ENCODE measurements at places on chromosomes 5 and 9.
A peak's percentile ranks its signal among the peaks of the same experiment; 100 is the strongest.

- DNase-seq: no peak
These were observed 44.0 kb downstream of the FANCC start for GRCh38 chr9:95273369-95274022.

DNA sequence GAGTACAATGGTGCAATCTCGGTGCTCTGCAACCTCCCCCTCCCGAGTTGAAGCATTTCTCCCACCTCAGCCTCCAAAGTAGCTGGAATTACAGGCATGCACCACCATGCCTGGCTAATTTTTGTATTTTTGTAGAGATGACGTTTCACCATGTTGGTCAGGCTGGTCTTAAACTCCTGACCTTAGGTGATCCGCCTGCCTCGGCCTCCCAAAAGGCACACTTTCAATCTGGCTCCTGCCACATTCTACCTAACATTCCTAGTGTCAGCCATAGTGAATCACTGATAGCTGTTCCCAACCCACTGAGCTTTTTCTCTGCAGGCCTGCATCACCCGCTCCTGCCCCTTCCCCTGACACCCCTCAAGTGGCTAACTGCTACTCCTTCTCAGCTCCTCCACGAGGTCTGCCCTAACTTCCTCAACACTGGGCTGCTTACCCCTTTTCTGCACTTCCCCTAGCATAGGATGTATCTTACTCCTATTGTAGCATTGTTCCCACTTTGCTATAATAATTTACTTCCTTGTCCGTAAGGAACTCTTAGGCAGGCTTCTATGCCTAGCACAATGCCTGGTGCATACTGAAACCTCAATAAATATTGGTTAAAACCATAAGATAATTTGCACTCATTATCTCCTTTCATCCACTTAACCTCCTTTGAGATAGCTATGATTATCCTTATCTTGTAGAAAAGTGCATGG lies 42.0 kb upstream of the LIFR start:
- no peak for DNase-seq

DNA sequence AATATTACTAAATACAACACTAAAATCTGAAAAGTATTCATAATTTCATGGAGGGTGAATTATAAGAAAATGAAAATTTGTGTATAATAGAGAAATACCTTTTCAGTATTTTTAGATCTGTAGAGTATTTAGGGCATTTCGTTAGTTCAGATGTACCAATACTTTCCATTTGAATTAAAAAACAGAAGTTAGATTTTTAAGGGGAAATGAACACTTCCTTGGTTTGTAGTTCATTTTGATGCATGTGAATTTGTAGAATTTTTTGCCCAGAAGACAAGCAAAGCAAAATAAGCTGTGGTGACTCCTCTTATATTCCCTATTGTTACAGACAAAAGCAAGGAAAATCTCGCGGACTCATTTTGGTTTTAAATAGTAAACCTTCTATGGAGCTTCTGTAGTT lies 209.0 kb upstream of the RPS23 start:
- DNase-seq: no peak

- DNase-seq: no peak
These were observed 226.7 kb downstream of the PRR16 start for GRCh38 chr5:120690621-120691407.

- no peak for DNase-seq
These were observed 71.1 kb upstream of the LHFPL2 start for GRCh38 chr5:78719504-78720219.

DNA sequence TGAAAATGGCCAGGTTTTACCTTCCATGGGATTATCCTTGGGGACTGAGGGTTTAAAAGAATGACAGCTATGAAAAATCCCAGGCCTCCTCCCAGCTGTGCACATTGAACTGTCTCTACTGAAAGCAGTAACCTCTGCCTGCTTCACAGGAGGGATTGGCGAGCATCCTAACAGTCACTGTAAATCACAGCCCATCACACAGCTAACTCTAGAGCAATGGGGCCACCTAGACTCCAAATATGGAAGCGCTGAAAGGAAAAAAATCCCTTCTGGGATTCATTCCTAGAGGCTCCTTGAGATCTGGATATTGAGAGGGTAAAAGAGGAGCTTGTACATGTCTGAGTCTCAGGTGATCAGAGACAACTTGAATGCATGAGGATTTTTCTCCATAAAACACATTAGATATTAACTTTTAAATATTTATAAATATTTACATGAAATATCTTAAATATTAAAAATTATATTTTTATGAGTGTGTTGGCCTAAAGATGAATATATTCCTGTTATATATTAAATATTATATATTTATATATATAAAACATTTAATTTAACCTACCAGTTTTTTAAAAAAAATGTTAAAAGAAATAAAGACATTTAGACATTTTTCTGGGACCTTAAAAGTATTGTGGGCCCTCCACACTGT lies 133.8 kb upstream of the SLC24A2 start:
- DNase-seq: peak; percentile 44

DNA sequence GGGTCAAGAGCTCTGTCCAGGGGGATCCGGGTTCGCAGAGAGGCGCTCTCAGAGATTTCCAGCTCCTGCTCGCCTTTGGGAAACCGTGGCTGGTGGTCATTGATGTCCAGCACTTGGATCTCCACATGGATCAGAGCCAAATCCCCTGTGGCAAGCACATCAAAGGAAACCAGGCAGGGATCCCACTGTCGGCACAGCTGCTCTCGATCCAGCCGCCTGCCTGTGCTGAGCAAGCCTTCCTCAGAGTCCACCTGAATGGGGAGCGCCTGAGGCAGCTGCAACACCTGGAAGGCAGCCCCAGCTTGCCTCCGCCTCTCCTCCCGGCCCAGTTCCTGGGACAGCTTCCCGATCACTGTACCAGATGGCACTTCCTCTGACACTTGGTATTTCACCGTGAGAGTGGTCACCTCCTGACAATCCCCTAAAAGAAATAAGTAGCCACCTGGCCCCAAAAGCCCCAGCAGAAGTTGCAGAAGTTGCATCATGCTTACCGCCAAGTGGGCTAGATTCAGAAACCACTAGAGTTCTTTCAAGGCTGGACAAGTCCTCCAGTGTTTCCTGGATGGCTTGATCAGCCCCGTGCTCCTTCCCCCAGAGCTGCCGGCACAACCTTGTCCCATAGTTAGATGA lies 520 bp downstream of the PCDH12 start:
- DNase-seq: no peak

GRCh38 chr5:79692596-79692995 lies 3.0 kb downstream of the CMYA5 start:
- DNase-seq: no peak

DNA sequence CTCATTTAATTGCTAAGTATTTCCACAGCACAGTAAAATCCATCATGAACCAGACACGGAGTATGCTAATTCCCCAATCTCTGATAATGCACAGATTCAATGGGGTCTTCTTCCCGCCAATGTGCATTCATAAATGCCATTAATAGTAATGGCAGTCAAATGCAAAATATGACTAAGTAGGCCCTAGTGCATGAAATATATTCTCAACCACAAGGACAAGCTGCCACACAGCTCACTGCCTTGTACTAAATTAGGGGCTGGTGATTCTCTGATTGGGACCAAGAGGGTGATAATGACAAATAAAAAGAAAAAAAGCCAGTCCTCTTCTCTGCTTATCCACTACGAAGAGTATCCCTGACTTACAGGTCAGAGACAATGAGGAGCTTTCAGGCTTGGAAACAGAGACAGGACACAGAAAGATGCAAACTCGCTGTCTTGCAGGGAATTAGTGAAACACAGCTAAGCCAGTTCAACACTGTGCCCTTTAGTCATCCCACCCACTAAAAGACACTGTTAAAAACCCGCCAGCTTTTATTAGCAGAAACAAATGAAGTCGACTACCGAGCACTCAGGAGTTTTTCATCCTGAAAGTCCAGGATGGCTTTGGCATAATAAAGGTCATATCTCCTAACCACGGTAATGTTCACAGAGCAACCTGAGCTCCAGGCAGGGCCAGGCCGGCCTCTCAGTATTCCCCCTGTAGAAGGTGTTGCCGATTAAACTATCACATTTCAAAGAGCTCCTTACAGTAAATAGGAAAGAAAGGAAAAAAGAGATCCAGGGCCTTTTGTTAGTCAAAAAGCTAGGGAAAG lies 148.1 kb downstream of the EBF1 start:
- no peak for DNase-seq

GRCh38 chr9:126661521-126662251 lies 48.0 kb downstream of the LMX1B start:
- DNase-seq: peak; percentile 80

GRCh38 chr5:135628771-135629563 lies 50.2 kb upstream of the CXCL14 start:
- DNase-seq: peak; percentile 25

- no peak for DNase-seq
These were observed 3.0 kb downstream of the FAM78A start for GRCh38 chr9:131273146-131273855.

DNA sequence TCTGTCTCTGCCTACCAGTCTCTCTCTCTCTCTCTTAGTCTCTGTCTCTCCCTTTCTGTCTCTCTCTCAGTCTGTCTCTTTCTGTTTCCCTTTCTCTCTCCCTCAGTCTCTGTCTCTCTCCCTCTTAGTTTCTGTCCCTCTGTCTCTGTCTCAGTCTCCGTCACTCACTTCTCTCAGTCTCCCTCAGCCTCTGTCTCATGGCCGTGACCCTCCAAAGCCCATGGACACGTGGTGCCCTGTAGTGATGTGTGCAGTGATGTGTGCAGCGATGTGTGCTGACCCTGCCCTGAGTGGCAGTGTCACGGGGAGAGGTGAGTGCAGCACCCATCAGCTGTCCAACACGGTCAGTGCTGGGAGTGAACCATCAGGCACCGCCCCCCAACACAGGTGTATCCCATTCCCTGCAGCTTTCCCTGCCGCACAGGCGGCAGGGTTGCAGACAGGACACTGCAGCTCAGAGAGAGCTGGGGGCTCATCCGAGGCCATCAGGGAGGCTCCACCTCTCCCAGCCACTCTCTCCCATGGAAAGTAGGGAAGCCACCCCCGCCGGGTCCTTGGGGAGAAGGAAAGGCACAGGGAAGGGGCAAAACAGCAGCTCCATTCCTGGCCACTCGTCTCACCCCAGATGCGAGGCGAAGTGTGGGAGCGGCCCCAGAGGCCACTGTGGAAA lies 794 bp upstream of the LRRC14B start:
- DNase-seq: no peak

- DNase-seq: no peak
These were observed 62.2 kb upstream of the SLC2A8 start for GRCh38 chr9:127334725-127335124.

- no peak for DNase-seq
These were observed 46.6 kb downstream of the ADAMTSL1 start for GRCh38 chr9:18520416-18521047.

GRCh38 chr5:78537821-78538220 lies 110.8 kb downstream of the LHFPL2 start:
- peak; percentile 24 for DNase-seq

DNA sequence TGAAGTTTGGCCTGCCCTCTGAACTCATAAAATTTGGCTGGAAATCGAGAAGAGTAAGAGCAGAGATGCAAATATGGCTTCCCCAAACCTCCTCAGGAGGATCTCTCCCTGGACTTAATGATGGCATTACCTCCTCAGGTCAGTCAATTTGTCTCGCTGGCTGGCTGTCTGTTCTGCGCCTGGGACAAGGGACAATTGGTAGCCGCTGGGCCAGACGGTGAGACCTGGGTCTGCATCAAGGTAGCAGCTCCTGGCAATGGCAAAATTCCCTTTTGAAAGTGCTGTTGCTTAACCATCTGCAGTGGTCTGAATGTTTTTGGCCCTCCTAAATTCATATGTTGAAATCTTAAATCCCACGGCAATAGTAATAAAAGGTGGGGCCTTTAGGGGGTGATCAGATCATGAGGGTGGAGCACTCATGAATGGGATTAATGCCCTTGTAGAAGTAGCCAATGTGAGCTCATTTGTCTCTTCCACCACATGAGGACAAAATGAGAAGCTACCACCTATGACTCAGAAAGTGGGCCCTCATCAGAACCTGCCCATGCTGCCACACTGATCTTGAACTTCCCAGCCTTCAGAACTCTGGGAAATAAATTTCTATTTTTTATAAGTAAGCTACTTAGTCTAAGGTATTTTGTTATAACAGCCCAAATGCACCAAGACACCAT lies 439.3 kb upstream of the KLF4 start:
- DNase-seq: no peak

DNA sequence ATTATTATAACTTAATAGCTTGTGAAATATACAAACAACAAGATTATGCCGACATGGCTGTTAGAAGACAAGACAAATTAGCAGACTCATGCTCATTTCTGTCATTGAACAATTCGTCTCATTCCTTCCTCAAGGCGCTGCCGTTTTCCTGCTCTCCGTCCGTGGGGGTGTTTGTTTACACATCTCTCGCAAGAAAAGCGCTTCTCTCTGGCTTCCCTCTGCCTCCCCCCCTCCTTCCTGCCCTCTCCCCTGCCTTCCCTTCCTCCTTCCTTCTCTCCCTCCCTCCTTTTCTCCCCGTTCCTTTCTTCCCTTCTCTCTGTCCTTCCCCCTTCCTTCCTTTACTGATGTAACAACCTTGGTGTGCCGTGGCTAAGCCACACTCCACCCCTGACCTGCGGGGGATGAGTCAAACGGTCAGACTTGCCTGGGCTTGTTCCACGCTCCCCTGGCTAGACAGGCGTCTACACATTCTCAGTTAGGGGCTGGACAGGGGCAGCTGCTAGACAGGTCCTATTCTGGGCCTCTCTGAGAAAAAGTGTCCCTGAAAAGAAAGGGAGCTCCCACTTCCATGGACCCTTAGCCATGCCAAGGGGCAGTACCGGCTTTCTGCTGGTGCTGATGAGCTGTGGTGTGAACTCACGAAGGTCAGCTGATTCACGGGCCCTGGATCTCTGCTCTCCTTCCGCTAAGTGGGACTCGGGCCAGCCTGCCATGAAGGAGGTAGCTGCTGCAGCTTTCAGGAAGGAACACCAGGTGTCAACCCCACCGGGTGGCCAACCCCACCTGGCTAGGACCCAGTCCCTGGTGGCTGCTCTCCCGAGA lies 32.0 kb upstream of the SPTLC1 start:
- DNase-seq: no peak

DNA sequence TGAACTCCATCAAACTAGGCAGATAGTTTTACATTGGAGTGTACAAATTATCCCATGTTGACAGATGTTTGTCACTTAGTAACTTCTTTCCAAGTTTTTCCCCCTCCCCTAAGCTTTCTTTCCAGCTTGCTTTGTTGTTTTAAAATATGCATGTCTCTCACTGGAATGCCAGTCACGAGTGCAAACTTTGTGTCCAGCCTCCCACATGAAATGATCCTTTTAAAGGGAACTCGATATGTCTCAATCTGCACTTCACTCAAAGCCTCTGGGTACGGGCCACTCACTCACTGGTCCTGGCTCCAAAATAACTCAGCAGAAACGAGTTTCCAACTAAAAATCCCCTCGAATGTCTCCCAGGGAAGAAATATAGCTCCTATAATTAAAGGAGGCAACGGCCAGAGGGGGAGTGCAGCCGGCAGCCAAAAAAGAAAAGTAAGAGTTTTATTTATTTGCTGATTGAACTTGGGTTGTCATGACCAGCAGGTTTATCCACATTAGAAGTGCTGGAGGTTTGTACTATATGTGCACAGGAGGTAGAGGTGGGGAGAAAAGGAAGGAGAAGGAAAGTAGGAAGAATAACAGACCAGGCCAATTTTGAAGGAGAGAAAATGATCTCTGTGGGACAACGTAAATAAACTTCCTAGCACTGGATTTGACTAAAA lies 17.5 kb downstream of the NR2F1 start:
- DNase-seq: no peak

GRCh38 chr9:109981091-109981490 lies 201.1 kb downstream of the PALM2AKAP2 start:
- DNase-seq: no peak

- no peak for DNase-seq
These were observed 614.7 kb downstream of the ISL1 start for GRCh38 chr5:51997949-51998348.

All from WTC11 (cell line).